Hematopoietic multipotent progenitor cell (in vitro differentiated cells): ENCODE measurements at places on chromosomes 12 and 14.

GRCh38 chr12:126156806-126157574, 1091.8 kb downstream of the AACS start:
- DNase-seq = no peak

DNA sequence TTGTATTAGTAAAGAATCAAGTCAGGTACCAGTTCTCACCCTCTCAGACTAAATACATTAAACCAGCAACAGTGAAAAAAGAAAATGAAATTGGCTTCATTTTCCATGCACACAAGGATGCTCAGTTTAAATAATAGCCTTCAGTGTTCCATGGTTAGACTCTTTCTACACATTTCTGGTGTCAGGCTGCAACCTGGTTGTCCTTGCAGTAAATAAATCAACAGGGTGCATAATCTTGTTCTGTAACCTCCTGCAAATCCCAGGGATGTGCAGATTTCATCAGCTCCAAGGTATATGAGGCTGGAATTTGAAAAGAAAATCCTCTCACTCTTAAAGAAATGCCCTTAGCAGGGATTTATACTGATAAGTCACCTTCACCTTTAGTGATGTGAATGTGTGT, 46.7 kb upstream of the BTG1 start:
- DNase-seq = no peak

DNA sequence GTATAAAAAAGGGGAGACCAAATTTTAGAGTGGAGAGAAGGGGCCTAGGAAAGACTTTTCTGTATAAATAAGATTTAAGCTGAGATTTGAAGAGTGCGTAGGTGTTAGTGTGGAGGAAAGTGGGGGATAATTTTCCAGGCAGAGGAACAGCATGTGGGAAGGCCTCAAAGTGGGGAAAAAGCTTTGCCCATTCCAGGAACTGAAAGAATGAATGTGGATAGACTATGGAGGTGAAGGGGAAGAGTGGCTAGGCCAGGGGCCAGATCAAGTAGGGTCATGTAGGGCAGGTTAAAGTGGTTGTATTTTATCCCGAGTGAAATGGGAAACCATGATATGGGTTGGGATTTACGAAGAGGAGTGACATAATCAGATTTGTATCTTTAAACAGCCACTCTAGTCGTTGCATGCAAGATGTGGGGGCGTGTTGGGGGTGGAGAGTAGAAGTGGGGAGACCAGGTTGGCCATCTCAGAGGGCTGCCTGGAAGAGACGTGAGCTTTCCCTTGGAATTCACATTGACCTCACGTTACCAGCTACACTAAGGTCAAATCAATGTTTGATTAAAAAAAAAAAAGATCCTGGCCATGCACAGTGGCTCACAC, 3.3 kb downstream of the ZNF664 start:
- DNase-seq = no peak

DNA sequence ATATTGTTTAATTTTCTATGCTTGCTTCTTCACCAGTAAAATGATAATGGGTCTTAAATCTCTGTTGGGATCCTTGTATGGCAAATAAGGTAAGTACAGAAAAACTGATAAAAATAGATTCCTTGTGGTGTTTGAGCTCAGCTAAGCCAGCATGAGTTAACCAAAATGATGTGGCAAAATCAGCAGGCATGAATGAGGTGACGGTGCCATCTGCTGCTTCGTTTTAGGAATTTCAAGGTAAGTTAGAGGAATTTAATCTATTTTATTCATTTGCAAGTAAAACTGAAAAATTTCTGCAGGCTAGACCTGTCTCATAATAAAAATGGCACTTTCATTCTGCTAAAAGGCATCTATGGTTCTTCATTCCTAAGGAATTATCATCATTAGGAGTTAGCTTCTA, 10.0 kb upstream of the CLEC7A start:
- DNase-seq = peak; percentile 90

DNA sequence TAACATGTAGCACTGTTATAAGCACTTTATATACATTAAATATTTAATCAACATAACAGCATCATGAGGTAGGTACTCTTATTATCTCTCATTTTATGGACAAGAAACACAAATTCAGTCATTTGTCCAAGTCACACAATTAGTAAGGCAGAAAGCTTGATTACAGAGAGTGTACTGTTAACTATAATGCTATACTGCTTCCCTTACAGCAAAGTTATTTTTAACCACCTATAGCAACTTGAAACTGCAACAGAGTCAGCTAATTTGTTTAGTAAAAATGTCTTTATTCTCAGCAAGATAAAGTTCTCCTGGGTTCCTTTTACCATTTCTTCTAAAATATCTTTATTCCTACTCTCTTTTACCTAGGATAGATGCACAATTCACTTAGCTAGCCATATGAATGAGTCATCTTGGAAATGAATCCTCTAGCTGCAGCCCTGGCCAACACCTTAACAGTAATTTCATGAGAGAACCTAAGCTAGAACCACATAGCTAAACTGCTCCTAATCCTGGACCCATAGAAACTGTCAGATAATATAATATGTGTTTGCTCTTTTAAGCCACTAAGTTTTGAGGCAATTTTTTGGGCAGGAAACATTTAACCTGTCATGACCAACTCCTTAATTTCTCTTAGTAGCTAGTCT, 90.2 kb upstream of the HECTD1 start:
- DNase-seq = no peak

DNA sequence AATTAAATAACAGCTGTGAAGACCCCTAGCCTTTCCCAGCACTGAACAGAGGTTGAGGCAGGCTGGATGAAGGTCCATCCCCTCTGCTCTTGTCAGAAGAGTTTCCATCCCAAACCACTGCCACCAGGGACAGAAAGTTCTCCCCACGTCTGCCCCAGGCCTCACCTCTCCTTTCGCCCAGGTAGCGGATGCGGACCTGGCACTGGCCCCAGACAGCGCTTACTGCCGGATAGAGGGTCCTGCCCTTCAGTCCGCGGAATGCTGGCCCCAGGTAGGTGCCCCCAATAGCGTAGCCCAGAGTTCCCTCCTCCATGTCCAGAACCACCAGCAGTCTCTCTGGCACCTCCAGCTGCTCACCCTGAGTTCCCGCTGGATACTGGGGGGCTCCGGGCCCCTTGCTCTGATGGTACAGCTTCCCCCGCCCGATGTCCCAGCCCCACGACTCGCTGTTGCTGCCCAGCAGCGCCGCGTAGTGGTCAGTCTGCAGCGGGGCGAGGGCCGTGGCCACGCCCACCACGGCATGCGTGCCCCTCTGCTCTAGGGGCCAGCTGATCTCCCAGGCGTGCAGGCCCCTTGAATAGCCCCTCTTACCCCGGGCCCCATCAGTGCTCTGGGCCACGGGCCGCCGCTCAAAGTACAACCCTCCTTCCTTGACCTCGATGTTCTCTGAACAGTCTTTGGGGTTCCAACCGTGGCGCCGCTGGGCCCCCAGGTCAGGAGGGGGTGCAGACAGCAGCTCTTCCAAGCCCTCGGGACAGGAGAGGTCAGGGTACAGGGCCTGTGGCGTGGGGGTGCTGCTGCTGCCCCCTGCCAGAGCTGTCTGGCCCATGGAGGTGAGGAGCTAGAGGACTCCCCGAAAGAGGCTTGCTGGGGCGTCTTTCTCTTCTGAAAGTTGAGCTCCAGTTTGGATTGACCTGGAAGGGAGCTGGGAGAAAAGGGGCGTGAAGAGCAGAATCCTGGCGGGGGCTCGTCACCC, 742 bp downstream of the SPSB2 start:
- DNase-seq = peak; percentile 69
